ENCODE measurements at places on chromosomes 6 and 20. TPM values are rescaled to one million over a fixed set of nuclear protein-coding genes. Genes with fewer than 3 reads are reported as not detected.

OR2B6 gene
- polyA plus RNA-seq, result not detected

C20orf202 gene
- polyA plus RNA-seq, result 0.39 TPM

- no peak for DNase-seq
Measured at GRCh38 chr6:112017169-112017568, 36.7 kb upstream of the CCN6 start.

DNA sequence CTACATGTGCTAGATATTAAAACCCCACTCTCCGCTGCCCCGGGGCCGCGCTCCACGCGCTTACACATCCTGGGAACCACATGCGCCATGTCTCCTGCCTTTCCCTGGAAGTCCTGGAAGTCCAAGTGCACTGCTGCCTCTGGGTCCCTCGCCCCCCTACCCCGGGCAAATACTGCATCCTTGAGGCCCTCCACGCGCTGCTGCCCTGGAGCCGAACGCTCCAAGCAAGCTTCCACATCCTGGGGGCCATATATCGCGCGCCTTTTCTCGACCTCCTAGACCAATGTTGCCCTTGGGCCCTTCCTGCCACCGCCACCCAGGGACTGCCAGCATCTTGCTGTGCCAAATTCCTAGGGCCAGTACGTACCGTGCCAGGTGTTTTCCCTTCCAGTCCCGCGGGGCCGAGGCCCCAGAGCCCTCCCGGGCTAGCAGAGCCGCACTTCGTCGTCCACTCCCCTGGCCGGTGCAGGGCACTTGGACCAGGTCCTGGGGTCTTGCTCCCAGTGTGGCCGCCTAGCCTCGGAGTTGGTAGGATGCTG, 779 bp upstream of the KCNG1 start:
- no peak for DNase-seq

ZGPAT gene
- 12.6 TPM for polyA plus RNA-seq

FAM217A gene
- polyA plus RNA-seq, result 0.96 TPM

DNA sequence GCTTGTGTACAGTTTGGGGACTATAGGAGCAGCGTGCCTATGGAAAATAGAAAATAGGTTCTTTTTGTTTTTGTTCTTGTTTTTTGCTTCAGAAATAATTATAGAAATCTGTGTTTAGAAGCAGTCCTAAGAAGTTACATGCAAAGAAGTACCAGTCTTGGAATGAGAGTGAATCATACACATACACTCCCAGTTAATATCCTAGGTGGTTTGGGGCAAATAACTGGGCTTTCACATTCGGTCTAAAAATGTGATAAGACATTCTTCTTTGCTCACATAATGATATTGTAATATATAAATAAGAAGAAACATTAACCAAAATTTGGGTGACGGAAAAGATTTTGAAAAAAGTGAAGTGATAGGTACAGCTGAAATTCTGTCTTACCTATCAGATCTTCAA, 61.0 kb downstream of the ENPP1 start:
- no peak for DNase-seq

CCN5 gene
- polyA plus RNA-seq, result 0.06 TPM

- DNase-seq, result no peak
Measured at GRCh38 chr6:11129908-11130565, 18.5 kb upstream of the ERVFRD-1 start.

- no peak for DNase-seq
Measured at GRCh38 chr6:42692137-42692911, 30.1 kb downstream of the PRPH2 start.

- no peak for DNase-seq
Measured at GRCh38 chr20:21105429-21106170, 558 bp downstream of the LINC00237 start.

DNA sequence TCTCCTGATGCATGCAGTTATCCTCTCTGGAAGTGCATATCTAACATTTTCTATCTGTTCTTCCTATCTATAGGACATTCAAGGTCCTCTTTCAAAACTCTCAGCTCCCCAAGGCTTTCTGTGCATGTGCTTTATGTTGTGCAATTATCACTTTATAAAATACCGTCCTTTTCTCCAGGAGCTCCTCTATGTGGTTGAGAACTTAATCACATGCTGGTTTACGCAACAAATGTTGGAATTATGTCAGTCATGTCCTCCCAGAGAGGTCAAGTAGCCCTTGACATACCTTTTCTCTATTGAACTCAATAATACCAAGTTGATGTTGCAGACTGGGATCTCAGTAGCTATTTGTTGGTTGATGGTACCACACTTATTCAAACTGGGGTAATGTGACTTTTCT, 388.4 kb downstream of the BTBD3 start:
- DNase-seq, result no peak

GLP1R gene
- polyA plus RNA-seq, result not detected

PDRG1 gene
- polyA plus RNA-seq, result 16.8 TPM

- DNase-seq, result no peak
Measured at GRCh38 chr6:35354361-35355135, 12.2 kb downstream of the PPARD start.

- no peak for DNase-seq
Measured at GRCh38 chr6:150698391-150698790, 98.7 kb downstream of the PLEKHG1 start.

SEMG1 gene
- not detected for polyA plus RNA-seq

GRCh38 chr6:50889935-50890334, 71.3 kb downstream of the TFAP2B start:
- DNase-seq, result no peak
